ENCODE measurements at places on chromosomes 6 and 20.
A peak's percentile ranks its signal among the peaks of the same experiment; 100 is the strongest.

GRCh38 chr20:32482143-32482441, 103.0 kb downstream of the NOL4L start:
- DNase-seq: no peak

DNA sequence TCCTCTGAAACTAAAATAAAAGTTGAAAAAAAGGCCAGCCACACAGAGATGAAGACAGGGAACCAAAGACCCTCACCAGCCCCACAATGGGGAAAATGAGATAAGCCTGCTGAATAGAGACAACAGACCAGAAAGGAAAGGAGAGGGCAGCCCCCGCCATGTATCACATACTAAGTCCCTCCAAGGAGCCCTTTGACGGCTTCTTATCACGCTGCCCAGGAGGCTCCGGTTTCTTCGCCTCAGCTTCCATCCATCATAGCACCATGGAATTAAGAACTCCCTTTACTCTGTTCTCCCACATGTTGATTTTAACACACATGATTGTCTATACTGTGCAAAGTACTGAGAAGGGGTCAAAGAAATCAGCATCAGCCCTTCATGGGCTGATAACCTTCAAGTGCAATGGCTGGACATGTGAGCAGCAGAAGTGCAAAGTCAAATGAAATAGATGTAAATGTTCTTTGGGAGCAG, 54.9 kb downstream of the MAP3K5 start:
- DNase-seq: no peak

DNA sequence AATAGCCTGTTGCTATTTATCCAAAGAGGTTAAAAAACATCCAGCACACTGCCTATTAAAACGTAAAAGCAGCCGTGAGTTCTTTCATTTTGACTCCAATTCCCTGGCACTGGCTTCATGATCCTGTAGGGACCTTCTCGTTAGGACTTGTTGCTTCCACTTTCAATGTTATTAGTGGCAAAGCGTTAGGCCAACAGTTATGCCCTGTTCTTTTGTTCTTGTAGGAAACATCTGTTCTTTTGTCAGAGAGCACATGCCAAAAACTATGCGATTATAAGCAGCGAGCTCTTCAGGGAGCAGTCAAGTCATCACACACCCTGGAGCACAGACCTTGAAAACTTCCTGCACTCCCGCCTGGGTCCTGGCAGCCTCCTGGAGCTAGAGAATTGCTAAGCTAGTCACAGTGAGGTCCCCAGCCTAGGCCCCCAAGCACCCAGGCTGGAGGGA, 609.5 kb upstream of the ARID1B start:
- DNase-seq: no peak

DNA sequence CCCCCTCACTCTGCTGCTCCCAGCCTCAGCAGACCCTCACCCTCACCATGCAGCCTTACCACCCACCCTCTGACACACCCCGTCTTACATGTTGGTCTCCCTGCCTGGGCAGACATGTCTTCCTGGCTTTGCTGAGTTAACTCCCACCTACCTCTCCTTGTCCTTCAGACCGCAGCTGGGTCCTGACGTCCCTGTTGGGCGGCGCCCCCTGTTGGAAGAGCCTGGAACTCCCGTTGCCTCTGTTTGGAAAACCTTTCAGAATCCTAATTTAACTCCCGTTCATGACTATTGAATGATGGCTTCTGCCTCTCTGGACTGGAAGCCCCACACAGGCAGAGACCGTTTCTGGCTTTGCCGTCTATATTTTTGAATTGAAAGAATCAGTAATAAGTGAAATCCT, 245.1 kb downstream of the MYLK4 start:
- DNase-seq: no peak

DNA sequence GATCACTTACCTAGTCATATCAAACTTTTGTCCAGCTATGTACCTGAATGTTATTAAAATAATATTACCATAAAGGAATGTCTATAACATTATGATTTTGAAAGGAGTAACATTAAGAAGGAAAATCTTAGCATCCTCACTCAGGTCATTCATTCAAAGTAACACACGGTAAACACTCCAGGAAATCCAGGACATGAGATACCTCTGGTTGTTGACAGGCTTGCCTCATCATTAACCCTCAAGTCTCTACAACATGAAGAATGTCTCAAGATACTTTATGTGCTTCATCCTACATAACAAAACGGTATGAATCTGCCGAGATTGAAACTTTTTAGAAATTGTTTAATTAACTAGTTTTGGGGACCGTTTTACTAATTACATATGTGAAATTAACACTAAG, 690 bp upstream of the FILIP1 start:
- DNase-seq: no peak

GRCh38 chr20:21159658-21160380, 33.9 kb downstream of the KIZ start:
- DNase-seq: no peak

DNA sequence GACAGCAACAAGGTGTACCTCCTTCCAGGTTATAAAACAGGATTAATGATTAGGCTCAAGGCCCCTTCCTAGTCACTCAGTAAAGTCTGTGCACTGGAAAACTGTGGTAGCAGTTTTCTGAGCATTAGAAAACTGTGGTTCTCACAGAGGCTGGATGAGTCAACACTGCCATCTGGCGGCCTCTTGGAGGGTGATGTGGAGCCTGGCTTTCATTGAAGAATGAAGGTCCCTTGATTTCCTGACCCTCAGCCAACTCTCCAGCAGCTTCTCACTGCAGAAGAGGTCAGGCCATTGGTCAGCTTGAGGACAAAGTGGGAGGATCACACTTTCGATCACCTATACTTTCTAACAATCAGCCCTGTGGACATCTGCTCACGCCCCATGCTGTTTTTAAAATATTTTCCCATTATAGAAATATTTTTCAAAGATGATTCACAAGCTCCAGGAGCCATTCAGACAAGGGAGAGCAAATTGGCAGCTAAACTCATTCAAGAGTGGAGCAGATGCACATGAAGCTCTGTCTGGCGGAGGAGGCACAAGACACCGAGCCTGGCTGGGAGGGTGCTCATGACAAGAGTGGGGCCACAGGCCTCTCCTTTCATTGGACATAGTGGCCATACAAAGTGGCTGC, 23.2 kb downstream of the PSMB1 start:
- DNase-seq: peak; percentile 69

DNA sequence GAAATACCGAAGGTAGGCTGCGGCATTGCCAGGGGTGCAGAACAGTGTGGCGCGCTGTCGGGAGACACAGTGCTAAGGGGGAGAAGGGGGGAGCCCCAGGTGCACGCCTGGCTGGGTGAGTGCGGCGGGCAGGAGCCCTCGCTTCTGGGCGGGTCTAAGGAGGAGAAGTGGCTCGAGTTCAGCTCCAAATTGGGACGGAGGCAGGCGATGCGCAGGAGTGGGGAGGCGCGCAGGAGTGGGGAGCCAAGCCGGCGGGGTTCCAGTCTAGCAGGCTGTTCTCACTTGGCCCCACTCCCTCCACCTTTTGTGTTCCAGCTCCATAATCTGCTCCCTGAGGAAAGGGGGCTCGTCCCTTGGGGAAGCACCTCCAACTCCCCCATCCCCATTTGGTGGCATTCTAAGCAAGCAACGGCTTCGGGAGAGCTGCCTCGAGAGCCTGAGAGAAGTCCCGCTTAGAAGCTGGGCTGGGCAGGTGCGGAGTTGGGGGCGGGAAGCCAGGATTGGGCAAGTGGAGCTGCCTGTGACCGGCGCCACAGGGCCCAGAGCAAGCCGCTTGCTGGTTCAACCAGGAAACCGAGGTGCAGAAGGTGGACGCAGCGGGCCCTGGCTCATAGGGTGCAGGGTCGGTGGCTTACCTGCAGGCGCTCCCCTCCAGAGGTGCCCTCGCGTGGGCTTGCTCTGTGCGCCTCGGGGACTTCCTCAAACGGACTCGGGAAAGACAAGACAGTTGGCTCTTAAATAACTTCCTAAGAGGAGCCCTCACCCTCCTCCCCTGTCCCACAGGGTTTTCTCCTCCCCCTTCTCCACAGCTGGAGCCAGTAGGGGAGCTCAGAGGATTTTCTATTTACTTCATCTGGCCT, at the start of gene F13A1:
TSS of gene F13A1 (minus strand) at position 711 of the 860 bp plus-strand sequence. CDS start 1,998 bp downstream, outside the sequence.
- no peak for DNase-seq

DNA sequence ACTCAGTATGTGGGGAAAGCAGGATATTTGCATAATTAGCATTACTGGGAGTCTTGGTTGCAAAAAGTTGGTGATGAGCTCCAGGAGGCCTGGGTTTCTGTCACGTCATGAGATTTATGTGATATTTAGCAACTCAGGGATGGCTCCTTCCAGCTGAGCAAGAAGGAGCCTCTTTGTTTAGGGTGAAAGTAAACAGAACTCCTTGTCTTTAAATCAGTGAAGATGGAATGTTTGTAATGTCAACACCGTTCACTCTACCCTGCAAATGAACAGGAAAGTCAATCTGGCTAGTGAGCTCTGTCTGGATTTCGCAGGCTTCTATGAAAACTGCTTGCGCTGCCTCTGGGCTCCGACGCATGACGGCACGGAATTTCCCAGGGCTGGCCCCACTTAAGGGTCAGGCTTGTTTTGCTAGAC, 86.9 kb downstream of the PXDC1 start:
- DNase-seq: no peak

- DNase-seq: no peak
These were observed 181.0 kb upstream of the RSPO3 start for GRCh38 chr6:126937426-126937825.

DNA sequence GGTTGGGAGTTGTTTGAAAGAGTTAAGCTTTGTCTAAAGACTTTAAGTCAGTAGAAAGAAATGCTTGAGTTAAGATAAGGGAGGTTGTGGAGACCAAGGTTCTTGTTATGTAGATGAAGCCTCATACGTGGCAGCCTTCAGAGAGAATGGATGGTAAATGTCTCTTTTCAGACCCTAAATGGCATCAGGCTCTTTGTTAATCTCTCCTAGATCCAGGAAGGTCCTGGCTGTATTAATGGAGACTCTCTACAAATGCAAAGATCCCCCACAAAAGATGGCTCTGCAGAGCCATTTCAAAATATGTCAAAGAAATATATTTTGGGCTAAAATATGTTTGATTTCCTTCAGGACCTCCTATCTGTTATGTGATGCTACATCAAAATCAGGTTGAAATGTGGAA, 161.6 kb downstream of the ADAT2 start:
- DNase-seq: no peak

GRCh38 chr6:113182370-113183141, 674.6 kb upstream of the MARCKS start:
- no peak for DNase-seq

DNA sequence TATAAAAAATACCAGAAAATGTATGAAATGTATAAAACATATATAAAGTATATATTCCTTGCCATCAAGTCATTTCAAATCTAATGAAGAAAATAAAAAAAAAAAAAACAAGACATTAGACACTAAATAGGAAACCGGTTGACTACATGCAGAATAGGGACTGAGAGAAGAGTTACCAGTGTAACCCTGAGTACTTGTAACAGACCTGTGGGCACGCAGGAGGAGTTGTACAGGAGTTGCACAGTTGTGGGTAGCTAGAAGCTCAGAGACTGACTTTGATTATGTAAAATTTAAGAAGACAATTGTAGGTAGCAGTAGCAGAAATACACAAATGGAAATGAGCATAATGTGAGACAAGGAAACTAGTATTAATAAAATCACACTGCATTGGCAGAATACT, 112.4 kb upstream of the DST start:
- DNase-seq: no peak

DNA sequence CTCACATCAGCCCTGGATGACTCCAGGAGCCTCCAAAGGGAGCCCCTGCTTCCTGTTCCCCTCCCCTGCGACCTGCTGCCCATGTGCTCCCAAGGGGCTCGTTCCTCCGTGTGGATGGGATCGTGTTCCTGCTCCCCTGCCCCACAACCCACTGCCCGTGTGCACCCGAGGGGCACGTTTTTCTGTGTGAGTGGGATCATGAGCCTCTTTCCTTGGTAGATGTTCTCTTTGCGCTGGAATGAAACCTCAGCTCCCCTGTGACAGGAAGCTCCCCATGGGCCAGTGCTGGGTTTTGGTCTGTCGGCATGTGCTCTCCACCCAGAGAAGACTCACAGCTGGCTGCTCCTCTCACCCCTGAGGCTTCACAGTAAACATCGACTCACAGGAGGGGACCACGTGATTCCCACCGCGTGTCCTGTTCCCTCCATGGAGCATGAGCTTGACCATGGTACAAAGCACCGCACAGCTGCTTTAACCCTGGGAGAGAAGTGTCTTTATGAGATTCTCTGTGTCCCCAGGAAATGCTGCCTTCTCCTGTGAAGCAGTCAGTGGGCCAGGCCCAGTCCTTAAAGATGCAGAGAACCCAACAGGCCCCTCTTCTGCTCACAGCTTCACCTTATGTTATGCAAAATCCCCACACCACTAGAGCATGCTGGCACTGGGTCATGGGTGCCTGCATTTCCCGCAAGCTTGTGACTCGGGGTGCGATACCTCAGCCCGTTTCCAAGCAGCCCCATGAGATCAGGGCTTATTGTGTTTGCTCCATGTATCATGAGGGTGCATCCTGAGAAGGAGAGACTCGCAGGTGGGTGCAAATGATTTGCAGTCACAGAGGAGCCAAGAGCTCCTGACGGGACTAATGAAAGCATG, 215.1 kb downstream of the ERMARD start:
- no peak for DNase-seq

GRCh38 chr6:18577491-18577890, 190.3 kb downstream of the RNF144B start:
- no peak for DNase-seq

GRCh38 chr6:42269553-42269952, 51.9 kb upstream of the MRPS10 start:
- no peak for DNase-seq

DNA sequence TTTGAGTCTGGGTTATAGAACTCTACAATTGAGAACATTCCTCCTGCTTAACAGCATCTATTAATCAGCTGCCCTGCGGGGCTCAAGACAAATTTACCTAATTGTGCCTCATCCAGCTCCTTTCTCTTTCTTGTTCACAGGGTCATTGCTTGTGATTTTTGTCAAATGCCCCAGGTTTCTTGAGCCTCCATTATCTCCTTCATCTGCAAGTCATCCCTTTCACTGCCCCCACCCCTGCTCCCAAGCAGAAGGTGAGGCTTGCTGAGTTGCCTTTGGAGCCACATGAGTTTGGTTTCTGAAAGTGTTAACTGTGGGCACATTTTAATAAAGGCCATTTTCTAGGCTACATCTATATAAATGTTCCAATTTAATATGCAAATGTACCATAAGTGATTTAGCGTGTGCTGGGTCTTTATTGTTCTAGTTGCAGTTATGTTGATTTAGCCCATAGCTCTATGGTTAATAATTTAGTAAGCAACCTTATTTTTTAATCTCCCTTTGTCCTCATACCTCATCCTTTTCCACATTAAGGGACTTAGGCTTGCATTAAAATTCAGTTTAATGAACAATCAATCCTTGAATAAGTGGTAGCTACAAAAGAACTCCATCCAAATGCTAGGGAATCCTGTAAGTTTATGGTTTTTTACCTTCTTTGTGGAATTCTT, 56.1 kb downstream of the VSTM2L start:
- no peak for DNase-seq
